ENCODE measurements at places on chromosomes 2 and 18.

- H3K27me3 ChIP-seq, result peaks cover 21% of the 10 kb centered on the region
- no peak overlapping the region for H3K27ac ChIP-seq
- DNase-seq, result no peak
- H3K36me3 ChIP-seq, result peaks cover 3% of the 10 kb centered on the region
Measured at GRCh38 chr2:151052850-151053660, 208.6 kb downstream of the RBM43 start.

- no peaks in the 10 kb centered on the region for H3K36me3 ChIP-seq
- H3K27ac ChIP-seq, result no peak overlapping the region
- H3K27me3 ChIP-seq, result peaks cover 64% of the 10 kb centered on the region
- DNase-seq, result no peak
- no peak overlapping the region for H3K4me3 ChIP-seq
Measured at GRCh38 chr2:18518116-18519111, 42.0 kb downstream of the RDH14 start.

DNA sequence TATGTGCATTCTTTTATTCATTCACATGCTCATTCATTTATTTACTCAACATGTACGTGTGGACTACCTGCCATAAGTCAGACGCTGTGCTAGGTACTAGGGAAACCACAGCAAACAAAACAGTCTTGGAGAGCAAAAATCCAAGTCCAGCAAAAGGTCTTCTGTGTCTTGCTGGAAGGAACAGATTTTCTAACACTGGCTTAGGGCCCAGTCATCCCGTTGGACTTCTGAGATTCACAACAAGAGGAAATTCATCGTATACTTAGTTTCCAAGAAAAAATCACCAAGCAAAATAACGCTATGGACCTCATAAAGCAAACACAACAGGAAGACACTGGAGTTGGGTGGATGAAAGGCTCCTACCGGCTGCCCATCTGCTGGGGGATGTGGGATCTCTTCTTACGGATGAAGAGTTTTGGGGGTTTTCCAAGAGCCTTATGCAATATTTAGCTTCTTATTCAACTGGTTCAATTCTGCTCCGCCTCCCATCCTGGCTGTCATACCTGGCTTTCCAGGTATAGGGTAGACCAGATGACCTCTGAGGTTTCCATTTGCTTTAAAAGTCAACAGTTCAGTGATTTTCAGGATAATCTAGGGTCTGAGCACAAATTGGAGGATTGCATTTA is 262.7 kb downstream of the HAUS1 start:
- H3K4me3 ChIP-seq, result no peak overlapping the region
- no peak overlapping the region for H3K27ac ChIP-seq
- no peaks in the 10 kb centered on the region for H3K36me3 ChIP-seq
- H3K27me3 ChIP-seq, result no peaks in the 10 kb centered on the region
- H3K4me1 ChIP-seq, result peaks cover 2% of the 10 kb centered on the region
- DNase-seq, result no peak

DNA sequence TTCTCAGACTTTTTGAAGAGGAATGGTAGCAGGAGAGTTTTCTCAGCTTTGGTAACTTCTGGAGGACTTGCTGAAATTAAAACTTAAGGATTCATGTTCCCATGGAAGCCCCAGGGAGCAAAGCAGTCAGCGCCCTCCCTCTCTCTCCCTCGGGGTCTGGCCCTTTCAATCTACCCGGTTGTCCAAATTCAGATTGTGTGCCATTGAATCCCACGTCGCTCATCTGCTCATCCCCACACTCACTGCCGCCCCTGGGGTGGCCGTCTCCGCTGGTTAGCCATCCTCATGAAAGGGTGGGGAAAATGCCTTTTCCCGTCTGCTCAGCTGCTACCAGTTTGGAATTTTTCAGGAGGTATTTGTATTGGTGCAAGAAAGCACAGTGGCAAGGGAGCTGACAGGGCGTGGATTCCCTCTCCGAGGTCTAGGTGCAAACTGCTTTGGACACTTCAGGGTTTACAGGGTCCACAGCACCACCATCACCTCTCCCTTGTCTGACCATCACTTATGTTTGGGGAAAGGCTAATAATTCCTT is 27.1 kb downstream of the MCFD2 start:
- no peaks in the 10 kb centered on the region for H3K4me1 ChIP-seq
- no peak for DNase-seq
- peaks cover 16% of the 10 kb centered on the region for H3K27me3 ChIP-seq
- H3K4me3 ChIP-seq, result no peak overlapping the region

- no peaks in the 10 kb centered on the region for H3K36me3 ChIP-seq
- H3K4me1 ChIP-seq, result no peaks in the 10 kb centered on the region
- no peaks in the 10 kb centered on the region for H3K27me3 ChIP-seq
- H3K27ac ChIP-seq, result no peak overlapping the region
- DNase-seq, result no peak
- no peak overlapping the region for H3K4me3 ChIP-seq
Measured at GRCh38 chr2:153100151-153100550, 378.4 kb downstream of the RPRM start.

- H3K4me1 ChIP-seq, result no peaks in the 10 kb centered on the region
- no peak overlapping the region for H3K4me3 ChIP-seq
- peaks cover 35% of the 10 kb centered on the region for H3K36me3 ChIP-seq
- DNase-seq, result no peak
Measured at GRCh38 chr2:170999654-171000053, 70.6 kb downstream of the GORASP2 start.

DNA sequence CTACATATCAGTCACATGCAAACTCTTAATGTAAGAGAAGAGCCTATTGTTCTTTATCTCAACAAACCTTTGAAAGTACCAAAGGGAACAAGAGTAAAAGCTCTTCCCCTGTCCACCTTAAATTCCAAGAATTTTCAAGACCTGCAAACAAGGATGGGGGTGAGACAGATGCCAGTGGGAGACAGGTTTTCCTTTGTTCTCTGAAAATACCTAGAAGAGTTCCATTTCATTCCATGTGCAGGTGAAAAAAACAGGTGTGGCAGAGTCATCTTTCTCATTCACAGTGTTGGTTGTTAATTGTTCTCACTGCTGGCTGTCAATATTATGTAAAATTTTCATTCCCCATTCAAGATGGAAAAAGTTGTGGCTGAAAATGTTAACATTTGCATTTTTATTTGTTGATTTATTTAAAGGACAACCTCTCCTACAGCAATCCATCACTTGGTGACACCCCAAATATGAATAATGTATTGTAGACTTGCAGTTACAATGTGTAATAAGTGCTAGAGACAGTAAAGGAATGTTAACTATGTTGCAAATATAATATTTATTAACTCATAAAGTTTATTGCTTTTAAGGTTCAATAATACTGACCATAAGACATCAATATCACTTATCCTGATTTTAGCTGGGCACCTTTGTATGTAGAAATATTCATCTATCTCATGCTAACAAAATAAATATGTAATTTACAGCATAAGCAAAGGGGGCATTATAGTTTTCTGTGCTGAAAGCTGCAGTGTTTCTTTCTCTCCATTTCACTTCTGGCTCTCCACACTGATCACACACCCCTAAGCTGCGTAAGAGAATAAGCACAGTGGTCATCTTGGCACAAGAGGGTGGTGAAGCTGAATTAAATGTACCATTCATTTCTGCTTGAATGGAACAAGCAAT is 347.0 kb downstream of the KIAA1328 start:
- no peak overlapping the region for H3K4me3 ChIP-seq
- no peaks in the 10 kb centered on the region for H3K27me3 ChIP-seq
- DNase-seq, result no peak
- no peak overlapping the region for H3K27ac ChIP-seq
- no peaks in the 10 kb centered on the region for H3K4me1 ChIP-seq

DNA sequence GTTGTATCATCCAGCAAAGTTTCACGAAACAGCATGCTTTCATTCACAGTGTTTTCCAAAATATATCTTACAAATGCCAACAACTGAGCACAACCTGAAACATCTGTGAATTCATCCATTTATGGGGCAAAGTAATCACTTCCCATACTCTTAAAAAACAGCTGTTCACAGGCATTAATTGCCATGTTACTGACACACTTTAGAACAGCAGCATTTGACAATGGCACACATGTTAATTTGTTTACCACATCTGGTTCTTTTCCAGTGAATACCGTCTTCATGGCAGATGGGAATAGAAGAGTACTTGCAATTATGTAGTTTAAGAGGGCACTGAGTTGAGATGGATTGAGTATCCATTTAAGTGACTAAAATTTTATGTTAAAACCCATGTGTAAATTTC is 347.4 kb upstream of the LRP1B start:
- DNase-seq, result no peak
- H3K27me3 ChIP-seq, result no peaks in the 10 kb centered on the region
- H3K27ac ChIP-seq, result no peak overlapping the region

DNA sequence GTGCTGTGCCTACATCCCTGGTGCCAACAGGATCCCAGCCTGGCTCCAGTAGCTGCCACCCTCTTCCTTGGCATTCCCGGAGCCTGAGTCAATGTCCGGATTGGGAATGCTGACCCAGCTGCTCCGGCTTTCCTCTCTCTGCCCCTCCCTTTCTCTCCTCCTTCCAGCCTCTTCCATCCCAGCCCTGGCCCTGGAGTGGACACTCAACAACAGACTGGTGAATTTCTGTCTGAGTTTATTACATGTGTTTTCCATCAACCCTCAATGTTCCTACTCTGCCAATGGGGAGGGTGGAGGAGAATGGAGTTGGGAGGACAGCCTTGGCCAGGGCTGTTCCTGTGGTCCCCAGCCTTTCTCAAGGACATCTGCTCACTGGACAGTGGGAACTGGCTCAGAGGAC is 917 bp upstream of the PRKAG3 start:
- no peak overlapping the region for H3K4me3 ChIP-seq
- H3K27ac ChIP-seq, result no peak overlapping the region
- H3K27me3 ChIP-seq, result peaks cover 68% of the 10 kb centered on the region
- DNase-seq, result no peak
- H3K36me3 ChIP-seq, result no peaks in the 10 kb centered on the region

GRCh38 chr2:24774373-24774772 is 18.8 kb downstream of the PTRHD1 start:
- H3K4me1 ChIP-seq, result no peaks in the 10 kb centered on the region
- peaks cover 12% of the 10 kb centered on the region for H3K36me3 ChIP-seq
- DNase-seq, result no peak
- H3K27me3 ChIP-seq, result no peaks in the 10 kb centered on the region

GRCh38 chr18:48022531-48023329 is 92.3 kb upstream of the SMAD2 start:
- H3K27me3 ChIP-seq, result peaks cover 55% of the 10 kb centered on the region
- H3K36me3 ChIP-seq, result no peaks in the 10 kb centered on the region
- no peaks in the 10 kb centered on the region for H3K4me1 ChIP-seq
- no peak overlapping the region for H3K4me3 ChIP-seq

DNA sequence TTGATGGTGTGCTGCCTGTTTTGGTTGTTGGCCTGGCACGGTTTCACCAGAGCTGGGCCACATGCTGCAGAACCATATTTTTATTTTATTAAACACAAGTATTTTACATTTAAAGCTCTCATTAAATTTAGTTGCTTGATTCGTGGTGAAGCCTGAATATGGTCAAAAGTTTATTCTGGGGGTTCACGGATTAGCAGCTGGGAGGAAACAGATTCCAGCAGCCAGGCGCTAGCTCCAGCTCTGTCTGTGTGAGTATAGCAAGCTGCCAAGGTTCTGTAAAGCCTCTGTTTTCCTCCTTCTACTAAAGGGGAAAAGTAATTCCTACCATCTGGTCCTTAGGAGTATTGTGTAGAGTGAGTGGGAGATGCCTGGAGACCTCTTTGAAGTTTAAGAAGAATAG is 22.5 kb downstream of the GATA6 start:
- H3K27ac ChIP-seq, result no peak overlapping the region
- no peaks in the 10 kb centered on the region for H3K4me1 ChIP-seq
- DNase-seq, result no peak
- no peaks in the 10 kb centered on the region for H3K27me3 ChIP-seq
- H3K4me3 ChIP-seq, result no peak overlapping the region

GRCh38 chr2:47019532-47019931 is 103.9 kb upstream of the MCFD2 start:
- H3K36me3 ChIP-seq, result peaks cover 23% of the 10 kb centered on the region
- no peaks in the 10 kb centered on the region for H3K27me3 ChIP-seq
- peaks cover 3% of the 10 kb centered on the region for H3K4me1 ChIP-seq

- peaks cover 57% of the 10 kb centered on the region for H3K36me3 ChIP-seq
- no peaks in the 10 kb centered on the region for H3K4me1 ChIP-seq
- no peak for DNase-seq
- H3K4me3 ChIP-seq, result no peak overlapping the region
Measured at GRCh38 chr2:36881816-36882215, 84.5 kb downstream of the STRN start.

Measured in effector memory CD8-positive, alpha-beta T cell (primary cell).